ENCODE measurements at places on chromosomes 6 and 20.

DNA sequence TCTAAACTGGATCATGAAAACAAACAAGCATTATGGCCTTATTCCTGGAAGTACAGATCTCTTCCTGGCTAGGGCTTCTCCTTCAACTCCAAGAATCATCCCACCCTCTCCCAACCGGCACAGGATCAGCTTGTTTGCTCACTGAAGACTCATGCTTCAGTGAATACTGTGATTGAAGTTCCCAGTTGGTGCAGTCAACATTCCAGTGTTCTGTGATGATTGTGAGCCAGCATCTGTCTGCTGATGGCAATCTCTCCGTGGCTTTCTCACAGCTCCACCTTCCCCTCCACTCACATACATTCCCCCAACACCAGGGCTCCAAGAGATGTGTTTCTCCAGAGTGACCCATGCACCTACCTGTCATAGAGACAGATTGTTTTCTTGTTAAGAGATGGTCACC lies 421.3 kb upstream of the BTBD3 start:
- DNase-seq: no peak

- no peak for DNase-seq
Observed at GRCh38 chr6:24903681-24904080, 32.1 kb downstream of the RIPOR2 start.

- no peak for DNase-seq
Observed at GRCh38 chr6:7144872-7145584, 37.3 kb downstream of the RREB1 start.

DNA sequence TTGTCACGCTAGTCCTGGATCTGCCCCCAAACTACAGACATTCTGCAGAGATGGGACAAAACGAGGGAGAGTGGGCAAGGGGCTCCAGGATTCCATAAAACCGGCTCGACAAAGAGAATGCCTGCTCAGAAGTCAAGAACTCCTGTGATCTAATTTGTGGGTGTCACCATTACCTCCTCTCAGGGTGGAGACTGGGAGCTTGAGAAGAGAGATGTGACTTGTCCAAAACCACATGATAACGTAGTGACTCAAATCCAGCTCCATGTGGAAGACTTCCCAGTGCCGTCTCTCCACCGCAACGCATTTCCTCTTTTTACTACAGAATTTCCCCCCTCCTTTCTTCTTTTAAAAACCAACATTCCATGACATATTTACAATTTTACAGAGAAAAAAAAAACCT lies 44.3 kb downstream of the TRERF1 start:
- no peak for DNase-seq

- DNase-seq: no peak
Observed at GRCh38 chr6:8506126-8506525, 70.8 kb upstream of the SLC35B3 start.

GRCh38 chr20:62805155-62805710 lies 598 bp downstream of the OGFR start:
- DNase-seq: no peak

GRCh38 chr6:26299286-26300042 lies 65.5 kb upstream of the BTN3A2 start:
- no peak for DNase-seq

DNA sequence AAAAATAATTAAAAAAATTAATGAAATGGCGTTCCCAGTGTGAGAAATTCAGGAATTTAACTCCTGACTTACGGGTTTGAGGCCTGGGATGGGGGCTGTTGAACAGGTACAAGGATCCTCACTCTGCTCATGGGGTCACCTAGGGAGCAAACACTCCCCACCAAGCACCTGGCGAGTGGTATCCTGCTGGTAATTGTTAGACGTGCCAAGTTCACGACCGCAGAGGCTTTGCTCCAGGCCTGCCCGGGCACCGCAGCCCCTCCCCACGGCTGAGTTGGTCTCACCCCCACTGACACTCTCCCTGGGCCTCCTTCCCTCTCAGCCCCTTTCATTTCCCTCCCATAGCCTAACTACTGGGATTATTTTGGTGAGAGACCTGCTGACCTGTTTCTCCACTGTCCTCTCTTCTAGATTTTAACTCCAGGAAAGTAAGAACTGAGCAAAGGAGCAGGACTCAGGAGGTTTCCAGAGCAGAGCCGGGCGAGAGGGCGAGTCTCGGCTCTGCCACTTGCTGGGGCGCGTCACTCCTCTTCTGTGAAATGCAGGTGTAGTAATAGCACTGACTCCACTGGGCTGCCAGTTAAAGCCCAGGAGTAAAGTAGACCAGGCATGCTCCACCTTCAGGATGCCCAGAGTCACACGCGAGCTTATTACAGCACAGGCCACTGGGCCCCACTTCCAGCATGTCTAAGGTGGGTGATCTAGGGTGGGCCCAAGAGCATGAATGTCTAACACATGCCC lies 22.8 kb downstream of the BMP7 start:
- no peak for DNase-seq

DNA sequence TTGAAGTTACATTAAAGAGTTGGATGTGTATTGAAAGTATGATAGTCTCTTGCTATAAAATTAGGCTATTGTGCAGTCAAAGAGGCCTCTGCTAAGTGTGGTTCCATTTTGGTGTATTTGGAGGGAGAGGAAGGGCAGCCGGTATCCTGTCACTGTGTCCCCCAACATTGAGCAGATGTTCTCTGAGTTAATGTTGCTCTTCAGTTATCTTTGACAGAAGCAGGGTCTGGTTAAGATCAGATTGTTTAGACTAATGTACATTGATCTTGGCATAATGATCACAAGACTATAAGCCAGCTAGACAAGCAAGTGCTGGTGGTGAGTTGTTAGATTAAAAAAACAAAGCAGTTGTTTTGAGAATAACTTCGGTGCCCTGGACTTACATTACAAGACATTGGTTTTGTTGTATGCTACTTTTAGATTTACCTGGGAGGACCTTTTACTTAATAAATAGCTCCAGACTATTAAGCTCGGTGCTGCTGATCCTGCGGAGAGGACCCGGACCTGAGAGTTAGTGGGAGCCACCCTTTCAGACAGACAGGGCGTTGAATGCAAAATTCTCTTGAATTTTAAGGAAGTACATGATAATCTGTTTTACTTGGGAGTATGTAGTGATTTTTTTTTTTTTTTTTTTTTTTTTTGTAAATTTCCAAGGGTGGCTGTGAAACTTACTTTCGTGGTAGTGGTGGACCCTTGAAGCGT lies 97.8 kb downstream of the JARID2 start:
- no peak for DNase-seq

DNA sequence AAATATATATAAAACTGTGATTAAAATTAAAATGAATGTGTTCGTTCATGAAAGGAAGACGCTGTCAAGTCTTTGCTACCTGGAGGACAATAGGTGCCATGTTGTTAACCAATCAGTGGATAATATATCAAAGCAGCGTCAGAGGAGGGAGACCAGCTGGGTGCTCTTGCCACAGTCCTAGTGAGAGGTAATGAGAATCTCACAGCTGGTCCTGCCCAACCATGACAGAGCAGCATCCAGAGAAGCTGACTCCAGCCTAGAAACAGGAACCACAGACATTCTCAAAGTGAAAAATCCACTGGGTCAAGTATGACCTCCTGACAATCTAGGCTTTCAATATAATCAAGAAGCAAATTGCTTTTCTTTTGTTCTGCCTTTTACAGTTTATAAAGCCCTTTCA lies 94.5 kb upstream of the LRFN2 start:
- DNase-seq: no peak

GRCh38 chr6:104710543-104711335 lies 149.0 kb downstream of the HACE1 start:
- DNase-seq: no peak

DNA sequence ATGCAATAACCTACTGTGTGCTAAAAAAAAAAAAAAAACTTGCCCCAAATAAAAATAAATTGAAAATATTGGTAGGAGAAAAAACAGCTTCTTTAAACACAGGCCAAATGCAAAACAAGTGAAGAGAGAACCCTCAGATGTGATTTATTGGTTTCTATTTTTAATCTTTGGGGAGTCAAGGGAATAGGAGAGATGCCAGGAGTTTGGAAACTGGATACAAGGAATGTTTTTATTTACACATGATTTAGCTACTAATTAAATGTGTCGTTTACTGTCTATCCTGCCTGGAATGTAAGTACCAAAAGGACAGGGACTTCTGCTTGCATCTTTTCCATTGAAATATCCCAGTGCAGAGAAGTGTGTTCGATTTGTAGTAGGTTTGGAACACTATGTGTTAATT lies 810.7 kb downstream of the MAFB start:
- DNase-seq: no peak

DNA sequence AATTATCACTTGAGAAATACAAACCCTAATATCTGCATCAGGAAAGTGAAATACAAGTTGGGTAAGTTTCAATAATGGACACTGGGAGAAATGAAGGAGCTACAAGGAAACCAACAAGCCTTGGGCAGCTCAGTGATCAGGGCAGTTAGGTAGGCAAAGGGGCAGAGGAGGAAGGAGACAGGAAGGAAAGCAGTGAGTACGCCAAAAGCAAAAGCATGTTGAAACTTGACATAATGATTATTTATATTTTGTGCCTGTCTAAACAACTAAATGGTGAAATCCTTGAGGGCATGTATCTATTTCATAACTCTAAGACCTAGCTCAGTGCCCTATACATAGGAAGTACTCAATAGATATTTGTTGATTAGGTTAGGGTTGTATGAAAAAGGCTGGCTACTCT lies 23.3 kb downstream of the PXT1 start:
- DNase-seq: no peak

DNA sequence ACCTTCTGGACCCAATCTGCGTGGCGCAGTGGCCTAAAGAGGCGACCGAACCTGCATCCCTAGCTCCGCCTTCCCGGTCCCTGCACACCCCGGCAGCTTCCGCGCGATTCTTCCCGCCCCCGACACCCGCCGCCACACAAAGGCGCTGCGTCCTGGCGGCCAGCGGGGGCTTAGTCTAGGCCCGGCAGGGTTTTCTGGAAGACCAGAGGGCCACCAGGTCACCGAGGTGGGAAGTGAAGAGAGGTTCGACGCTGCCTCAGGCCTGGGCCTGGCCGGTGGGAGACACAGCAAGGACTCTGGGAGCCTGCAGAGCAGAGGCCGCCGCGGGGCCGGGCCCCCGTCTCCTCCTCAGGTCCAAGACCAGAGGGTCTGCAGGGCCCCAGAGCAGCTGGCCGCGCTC lies 154.9 kb downstream of the OR2B2 start:
- no peak for DNase-seq

GRCh38 chr6:90136837-90137568 lies 159.6 kb downstream of the BACH2 start:
- DNase-seq: no peak

GRCh38 chr6:159602431-159603041 lies 90.5 kb downstream of the SOD2 start:
- no peak for DNase-seq

- DNase-seq: no peak
Observed at GRCh38 chr6:83273596-83273995, 80.4 kb downstream of the RWDD2A start.

DNA sequence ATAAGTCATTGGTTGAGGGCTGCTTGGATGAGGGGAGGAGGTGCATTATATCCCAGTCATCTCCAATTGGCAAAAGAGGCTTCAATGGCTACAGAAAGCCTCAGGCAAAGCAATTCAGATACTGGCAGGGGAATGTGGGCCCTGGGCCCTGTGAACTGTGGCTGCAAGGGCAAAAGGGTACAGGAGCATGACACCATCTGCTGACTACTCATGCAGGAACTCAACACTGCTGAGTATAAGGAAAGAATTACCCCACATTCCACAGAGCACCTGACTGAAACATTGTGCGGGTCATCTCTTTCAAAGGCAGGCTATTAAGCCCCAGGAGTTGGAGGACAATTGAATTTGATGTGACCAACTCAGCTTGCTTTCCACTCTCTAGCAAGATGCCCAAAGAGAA lies 92.1 kb upstream of the SPTLC3 start:
- no peak for DNase-seq

GRCh38 chr6:109879521-109879920 lies 98.6 kb upstream of the GPR6 start:
- DNase-seq: no peak

DNA sequence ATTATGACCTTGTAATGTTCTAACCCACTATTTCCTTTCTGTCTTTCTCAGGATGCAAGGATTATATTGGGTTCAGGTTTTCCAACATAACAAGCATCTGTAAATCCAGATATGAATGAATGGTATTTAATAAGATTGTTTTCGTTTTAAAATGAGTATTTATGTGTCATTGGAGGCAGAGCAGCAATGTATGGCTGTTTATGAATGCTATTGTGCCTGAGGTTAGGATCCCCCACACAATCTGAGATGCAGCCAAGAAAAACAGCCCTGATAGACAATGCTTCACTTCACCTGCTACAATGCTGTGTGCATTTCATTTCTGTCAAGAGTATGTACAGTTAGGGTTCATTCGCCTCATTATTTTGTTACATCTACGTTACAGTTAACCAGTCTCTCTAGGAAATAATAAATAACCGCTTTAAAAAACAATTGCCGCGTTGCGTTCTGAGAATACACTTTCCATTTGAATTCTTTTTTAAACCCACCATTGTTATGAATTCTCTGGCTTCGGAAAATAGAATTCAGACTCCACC lies 19.6 kb downstream of the TFAP2A start:
- peak; percentile 43 for DNase-seq

DNA sequence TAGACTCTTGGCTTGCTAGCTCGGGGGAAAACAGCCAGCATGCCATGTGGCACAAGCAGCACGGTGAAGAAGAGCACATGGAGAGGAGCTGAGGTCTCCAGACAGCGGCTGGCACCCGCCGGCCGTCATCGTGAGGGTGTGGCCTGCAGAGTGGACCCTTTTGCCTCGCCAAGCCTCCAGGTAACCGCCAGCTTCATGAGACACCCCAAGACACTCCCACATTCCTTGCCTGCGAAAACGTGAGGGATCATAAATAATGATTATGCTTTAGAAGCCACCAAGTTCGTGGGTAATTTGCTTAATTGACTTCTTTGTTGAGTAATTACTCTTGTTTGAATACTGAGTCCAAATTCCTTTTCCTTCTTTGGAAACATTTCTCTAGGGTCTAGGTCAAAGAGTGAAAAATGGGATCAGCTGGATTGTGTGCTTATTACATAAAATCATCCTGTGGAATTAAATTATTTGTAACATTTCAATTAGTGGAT lies 23.2 kb downstream of the FAM50B start:
- no peak for DNase-seq

- no peak for DNase-seq
Observed at GRCh38 chr6:125114248-125114858, 39.2 kb upstream of the TPD52L1 start.

DNA sequence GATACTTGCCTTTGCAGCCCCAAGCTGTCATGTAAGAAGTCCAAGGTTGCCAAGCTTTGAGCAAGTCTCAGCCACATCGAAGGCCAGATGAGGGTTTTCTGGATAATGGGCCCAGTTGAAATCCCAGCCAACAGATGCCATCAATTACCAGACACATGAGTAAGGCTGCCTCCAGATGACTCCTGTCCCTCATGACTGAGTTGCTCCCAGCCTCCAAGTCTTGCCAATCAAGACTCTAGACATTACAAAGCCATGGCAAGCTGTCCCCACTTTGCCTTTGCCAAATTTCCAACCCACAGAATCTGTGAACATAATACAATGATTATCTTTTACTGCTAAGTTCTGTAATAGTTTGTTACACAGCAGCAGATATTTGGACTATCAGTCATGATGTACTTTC lies 76.8 kb upstream of the ARMC2 start:
- DNase-seq: no peak

All from NCI-H2081 treated with DMSO at 0.1 percent for 48 hours (cell line).